ENCODE measurements at places on chromosomes 2 and 18. TPM values are rescaled to one million over a fixed set of nuclear protein-coding genes. Genes with fewer than 3 reads are reported as not detected.

GRCh38 chr2:99899882-99900281 lies 242.5 kb downstream of the AFF3 start:
- no peak overlapping the region for H3K27ac ChIP-seq
- H3K4me3 ChIP-seq: no peak overlapping the region
- no peaks in the 10 kb centered on the region for H3K4me1 ChIP-seq
- H3K27me3 ChIP-seq: no peaks in the 10 kb centered on the region
- DNase-seq: no peak

DNA sequence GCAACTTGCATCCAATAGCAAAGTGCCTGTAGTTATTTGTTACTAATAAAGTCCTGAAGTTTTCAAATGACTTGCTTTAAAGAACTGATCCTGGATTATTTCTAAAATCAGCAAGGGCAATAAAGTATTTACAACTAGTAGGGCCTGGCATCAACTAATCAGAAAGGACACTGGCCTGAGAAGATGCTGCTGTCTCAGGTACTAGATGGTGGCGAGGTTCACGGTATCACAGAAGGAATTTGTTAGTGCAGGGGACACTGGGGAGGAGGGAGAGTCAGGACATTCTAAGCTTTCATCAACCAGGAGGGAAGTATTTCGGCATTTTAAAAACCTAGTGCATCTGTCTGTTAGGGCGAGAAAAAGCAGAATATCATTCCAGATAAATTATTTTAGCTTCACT lies 440.2 kb upstream of the LYPD1 start:
- H3K4me1 ChIP-seq: no peaks in the 10 kb centered on the region
- no peak overlapping the region for H3K4me3 ChIP-seq
- no peaks in the 10 kb centered on the region for H3K27me3 ChIP-seq
- H3K36me3 ChIP-seq: no peaks in the 10 kb centered on the region

GRCh38 chr18:22213333-22213973 lies 44.1 kb downstream of the GATA6 start:
- DNase-seq: no peak
- H3K4me3 ChIP-seq: no peak overlapping the region

- no peak overlapping the region for H3K4me3 ChIP-seq
- H3K4me1 ChIP-seq: peaks cover 2% of the 10 kb centered on the region
- H3K27me3 ChIP-seq: no peaks in the 10 kb centered on the region
- H3K27ac ChIP-seq: no peak overlapping the region
- DNase-seq: no peak
Measured at GRCh38 chr2:64779117-64779690, 125.5 kb upstream of the SERTAD2 start.

DNA sequence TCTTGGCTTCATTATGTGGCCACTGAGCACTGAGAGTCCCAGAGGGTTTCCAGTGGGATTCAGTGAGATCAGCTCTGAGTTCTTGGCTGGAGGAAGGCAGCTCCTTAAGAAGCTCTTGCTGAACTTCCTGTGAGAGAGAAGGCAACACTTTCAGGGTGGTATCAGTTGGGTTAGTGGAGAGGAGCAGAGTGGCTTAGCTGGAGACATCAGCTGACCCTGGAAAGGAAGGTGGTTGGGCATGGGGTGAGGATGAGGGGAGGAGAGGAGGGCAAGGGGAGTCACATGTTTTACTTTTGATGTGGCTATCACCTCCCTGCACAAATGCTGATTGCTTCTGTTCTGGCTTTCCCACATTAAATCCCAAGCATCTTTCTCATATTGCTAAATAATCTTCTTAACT lies 95.1 kb downstream of the ACOXL start:
- no peak overlapping the region for H3K27ac ChIP-seq
- no peak for DNase-seq

- H3K4me1 ChIP-seq: peaks cover 10% of the 10 kb centered on the region
- no peaks in the 10 kb centered on the region for H3K36me3 ChIP-seq
Measured at GRCh38 chr2:157192445-157193423, 64.8 kb upstream of the GALNT5 start.

DNA sequence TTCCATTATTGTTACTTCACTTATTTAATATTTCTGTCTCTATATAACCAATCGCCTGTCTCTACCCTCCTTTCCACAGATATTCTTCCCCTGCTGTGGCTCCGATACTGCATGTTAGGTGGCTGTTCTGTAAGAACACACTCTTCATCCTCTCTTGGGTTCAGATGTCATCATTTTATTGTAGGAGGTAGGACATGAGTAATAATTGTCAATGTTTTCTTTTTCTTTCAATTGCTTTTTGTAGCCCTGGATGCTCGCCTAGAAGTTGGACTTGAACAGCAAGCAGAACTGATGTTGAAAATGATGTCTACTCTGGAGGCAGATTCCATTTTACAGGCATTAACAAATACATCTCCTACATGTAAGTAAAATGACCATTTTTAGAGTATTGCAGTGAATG lies 128.6 kb downstream of the BIRC6 start:
- H3K4me3 ChIP-seq: no peak overlapping the region
- H3K27me3 ChIP-seq: no peaks in the 10 kb centered on the region
- H3K4me1 ChIP-seq: no peaks in the 10 kb centered on the region
- no peak for DNase-seq

GRCh38 chr2:36290306-36290856 lies 65.2 kb upstream of the CRIM1 start:
- no peaks in the 10 kb centered on the region for H3K36me3 ChIP-seq
- no peak for DNase-seq
- H3K4me1 ChIP-seq: no peaks in the 10 kb centered on the region
- no peak overlapping the region for H3K4me3 ChIP-seq
- H3K27me3 ChIP-seq: no peaks in the 10 kb centered on the region
- no peak overlapping the region for H3K27ac ChIP-seq

- no peaks in the 10 kb centered on the region for H3K27me3 ChIP-seq
- H3K4me1 ChIP-seq: no peaks in the 10 kb centered on the region
- H3K36me3 ChIP-seq: no peaks in the 10 kb centered on the region
- H3K27ac ChIP-seq: no peak overlapping the region
Measured at GRCh38 chr2:205937211-205937610, 148.8 kb downstream of the INO80D start.

- no peak overlapping the region for H3K4me3 ChIP-seq
- H3K4me1 ChIP-seq: no peaks in the 10 kb centered on the region
- no peaks in the 10 kb centered on the region for H3K27me3 ChIP-seq
- DNase-seq: no peak
Measured at GRCh38 chr2:149375801-149376361, 45.5 kb downstream of the LYPD6 start.

- no peak overlapping the region for H3K4me3 ChIP-seq
- H3K4me1 ChIP-seq: no peaks in the 10 kb centered on the region
- DNase-seq: no peak
- no peak overlapping the region for H3K27ac ChIP-seq
Measured at GRCh38 chr2:8018956-8019355, 662.9 kb upstream of the ID2 start.

- H3K36me3 ChIP-seq: no peaks in the 10 kb centered on the region
- H3K27ac ChIP-seq: no peak overlapping the region
- H3K4me3 ChIP-seq: no peak overlapping the region
- peaks cover 2% of the 10 kb centered on the region for H3K4me1 ChIP-seq
- DNase-seq: no peak
Measured at GRCh38 chr2:44934983-44935728, 6.3 kb upstream of the SIX3 start.

- H3K4me3 ChIP-seq: no peak overlapping the region
- no peaks in the 10 kb centered on the region for H3K36me3 ChIP-seq
- no peak for DNase-seq
- no peaks in the 10 kb centered on the region for H3K4me1 ChIP-seq
- H3K27ac ChIP-seq: no peak overlapping the region
- H3K27me3 ChIP-seq: no peaks in the 10 kb centered on the region
Measured at GRCh38 chr18:77191071-77191751, 58.4 kb upstream of the GALR1 start.

GRCh38 chr2:94986392-94986963 lies 39.0 kb upstream of the MAL start:
- H3K36me3 ChIP-seq: no peaks in the 10 kb centered on the region
- no peak overlapping the region for H3K4me3 ChIP-seq
- DNase-seq: peak; percentile 2
- H3K27ac ChIP-seq: no peak overlapping the region

DNA sequence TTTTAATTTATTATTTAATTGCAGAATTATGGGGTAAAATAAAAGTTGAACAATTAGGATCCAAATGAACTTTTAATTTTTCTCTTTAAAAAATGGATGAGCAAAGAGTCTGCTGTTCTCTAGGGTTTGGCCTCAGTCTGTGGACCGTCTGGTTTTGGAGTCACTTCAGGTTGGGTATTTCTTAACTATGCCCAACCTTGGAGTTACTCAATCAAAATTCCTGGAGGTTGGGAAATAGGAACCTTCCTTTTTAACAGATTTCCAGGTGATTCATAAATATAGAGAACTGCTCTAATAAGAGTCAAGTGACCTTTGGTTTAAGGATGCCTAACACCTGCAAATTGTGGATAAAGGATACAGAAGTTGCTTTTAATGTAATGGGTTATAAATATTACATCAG lies 241.5 kb upstream of the GCFC2 start:
- H3K27ac ChIP-seq: no peak overlapping the region
- H3K4me3 ChIP-seq: no peak overlapping the region
- no peaks in the 10 kb centered on the region for H3K4me1 ChIP-seq

GRCh38 chr2:45218931-45219339 lies 209.7 kb upstream of the SIX2 start:
- no peaks in the 10 kb centered on the region for H3K4me1 ChIP-seq
- no peaks in the 10 kb centered on the region for H3K27me3 ChIP-seq
- no peak overlapping the region for H3K27ac ChIP-seq
- H3K36me3 ChIP-seq: no peaks in the 10 kb centered on the region
- H3K4me3 ChIP-seq: no peak overlapping the region
- no peak for DNase-seq

DNA sequence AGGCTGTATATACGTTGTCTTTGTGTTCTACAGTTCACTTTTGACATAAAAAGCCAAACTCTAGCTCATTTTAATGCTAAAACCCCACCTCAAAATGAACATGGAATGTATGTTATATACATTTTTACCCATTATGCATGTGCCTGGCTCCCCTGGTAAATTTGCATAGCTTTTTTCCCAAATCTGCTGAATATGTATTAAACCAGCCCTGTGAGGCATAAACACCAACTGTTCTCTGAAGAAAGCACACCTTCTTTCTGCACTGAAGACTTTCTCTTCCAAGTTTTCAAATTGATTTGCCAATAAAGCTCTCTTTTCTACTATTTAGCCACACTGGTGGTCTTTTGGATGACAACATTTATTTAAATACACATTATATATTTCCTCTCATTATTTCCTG lies 549.4 kb downstream of the TRIB2 start:
- no peak overlapping the region for H3K27ac ChIP-seq
- no peaks in the 10 kb centered on the region for H3K36me3 ChIP-seq

DNA sequence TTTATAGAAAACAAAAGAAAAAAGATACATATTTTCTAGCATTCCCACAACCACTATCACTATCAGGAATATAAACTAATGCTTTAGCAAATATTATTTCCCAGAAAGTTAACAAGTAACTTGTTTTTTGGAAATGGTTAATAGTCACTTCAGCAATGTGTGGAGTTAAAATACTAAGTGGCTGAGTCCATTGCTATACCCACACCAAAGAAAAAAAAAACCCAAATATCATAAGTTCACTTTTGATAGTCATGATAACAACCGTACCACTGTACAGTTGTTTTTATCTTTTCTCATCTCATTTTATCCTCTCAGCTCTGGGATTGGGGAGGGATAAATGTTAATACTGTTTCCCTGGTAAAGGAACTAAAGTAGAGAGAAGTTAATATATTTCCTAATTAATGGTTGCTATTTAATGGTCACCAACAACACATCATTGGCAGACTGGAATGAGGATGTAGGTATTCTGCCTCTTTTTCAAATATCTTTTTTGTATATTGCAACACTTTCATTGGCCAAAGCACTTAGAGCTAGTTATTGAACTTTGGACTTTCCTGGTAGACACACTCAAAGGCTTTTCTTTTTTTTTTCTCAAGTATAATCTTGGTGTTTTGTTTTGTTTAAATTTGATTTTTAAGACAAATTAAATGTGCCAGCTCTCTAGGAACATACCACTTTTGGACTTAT lies 18.4 kb upstream of the KANSL1L start:
- no peak overlapping the region for H3K4me3 ChIP-seq
- DNase-seq: no peak
- no peak overlapping the region for H3K27ac ChIP-seq
- no peaks in the 10 kb centered on the region for H3K36me3 ChIP-seq
- H3K27me3 ChIP-seq: no peaks in the 10 kb centered on the region
- H3K4me1 ChIP-seq: no peaks in the 10 kb centered on the region

DNA sequence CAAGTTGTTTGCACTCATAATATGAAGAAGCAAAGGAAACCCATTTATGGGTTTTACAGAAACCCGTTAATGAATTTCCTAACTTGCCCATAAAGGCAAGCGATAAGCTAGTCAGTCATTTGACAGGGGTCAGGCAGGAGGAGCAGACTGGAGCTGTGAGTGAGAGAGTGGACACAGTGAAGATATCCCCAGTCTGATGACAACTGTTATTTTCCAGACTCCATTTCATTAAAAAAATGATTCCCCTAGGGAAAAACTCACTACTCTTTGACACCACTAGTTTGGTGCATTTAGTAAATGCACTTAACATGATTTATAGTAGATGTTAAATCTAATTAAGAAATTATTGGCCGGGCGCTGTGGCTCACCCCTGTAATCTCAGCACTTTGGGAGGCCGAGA lies 80.8 kb downstream of the TGIF1 start:
- H3K36me3 ChIP-seq: peaks cover 2% of the 10 kb centered on the region
- no peak overlapping the region for H3K27ac ChIP-seq
- DNase-seq: no peak
- no peaks in the 10 kb centered on the region for H3K27me3 ChIP-seq
- H3K4me1 ChIP-seq: peaks cover 9% of the 10 kb centered on the region

DNA sequence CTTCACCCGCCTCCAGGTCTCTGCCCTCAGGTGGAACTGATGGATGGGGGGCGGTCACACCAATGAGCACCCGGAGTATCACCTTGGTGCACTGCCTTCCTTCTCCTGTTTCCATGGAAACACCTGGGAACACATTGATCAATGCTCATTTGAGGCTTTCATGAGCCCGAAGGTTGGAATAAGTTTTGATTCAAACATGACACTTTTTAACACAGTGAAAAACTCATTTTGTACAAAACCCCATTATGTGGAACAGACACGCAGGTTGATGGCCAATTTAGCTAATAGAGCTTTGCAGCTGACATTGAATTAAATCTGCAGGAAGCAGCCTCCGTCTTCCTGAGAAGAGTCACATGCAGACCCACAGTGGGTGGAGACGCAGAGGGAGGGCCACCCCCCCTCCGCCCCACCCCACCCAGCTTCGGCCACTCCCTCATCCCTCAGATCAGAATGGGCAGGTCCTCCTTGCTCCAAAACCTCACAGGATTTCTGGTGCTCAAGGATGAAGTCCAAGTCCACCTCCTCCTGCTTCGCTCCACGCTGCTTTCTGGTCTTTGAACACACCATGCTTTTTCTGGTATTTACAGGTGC lies 96.0 kb upstream of the MYCN start:
- H3K27ac ChIP-seq: no peak overlapping the region
- H3K4me3 ChIP-seq: no peak overlapping the region
- no peaks in the 10 kb centered on the region for H3K36me3 ChIP-seq

The POU3F3 gene
- polyA plus RNA-seq: not detected

The TBR1 gene
- polyA plus RNA-seq: not detected

The CPO gene
- polyA plus RNA-seq: not detected

The KCNG2 gene
- polyA plus RNA-seq: 0.16 TPM

The POTEJ gene
- polyA plus RNA-seq: not detected

The CLEC4F gene
- polyA plus RNA-seq: not detected

The NAB1 gene
- polyA plus RNA-seq: 11.1 TPM

The CNGA3 gene
- not detected for polyA plus RNA-seq

The SIX2 gene
- polyA plus RNA-seq: not detected
